ENCODE measurements at places on chromosomes 5 and 9. TPM values are rescaled to one million over a fixed set of nuclear protein-coding genes. Genes with fewer than 3 reads are reported as not detected.

Gene DNLZ
- 19.4 TPM for total RNA-seq

GRCh38 chr5:157348049-157348400 lies 82.1 kb downstream of the CYFIP2 start:
- no peak for DNase-seq

Gene NEURL1B
- 0.11 TPM for total RNA-seq

DNA sequence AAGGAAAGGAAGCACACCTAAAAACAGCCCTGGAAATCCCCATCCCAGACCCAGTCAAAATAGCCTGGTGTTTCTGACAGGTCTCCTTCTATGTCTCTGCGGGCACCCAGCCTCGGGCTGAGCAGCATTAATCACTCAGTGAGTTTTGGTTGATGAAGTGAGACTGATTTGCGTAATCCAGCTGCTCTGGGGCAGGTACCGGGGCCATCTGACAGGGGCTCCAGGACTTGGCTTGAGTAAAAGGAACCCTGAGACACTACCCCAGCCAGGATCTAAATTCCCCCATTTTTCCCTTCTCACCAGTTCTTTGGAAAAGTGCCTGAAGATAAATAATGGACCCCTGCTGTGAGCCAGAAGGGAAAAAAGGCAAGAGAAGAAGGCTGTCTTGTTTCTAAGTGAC lies 596 bp downstream of the SLC28A3 start:
- no peak for DNase-seq

DNA sequence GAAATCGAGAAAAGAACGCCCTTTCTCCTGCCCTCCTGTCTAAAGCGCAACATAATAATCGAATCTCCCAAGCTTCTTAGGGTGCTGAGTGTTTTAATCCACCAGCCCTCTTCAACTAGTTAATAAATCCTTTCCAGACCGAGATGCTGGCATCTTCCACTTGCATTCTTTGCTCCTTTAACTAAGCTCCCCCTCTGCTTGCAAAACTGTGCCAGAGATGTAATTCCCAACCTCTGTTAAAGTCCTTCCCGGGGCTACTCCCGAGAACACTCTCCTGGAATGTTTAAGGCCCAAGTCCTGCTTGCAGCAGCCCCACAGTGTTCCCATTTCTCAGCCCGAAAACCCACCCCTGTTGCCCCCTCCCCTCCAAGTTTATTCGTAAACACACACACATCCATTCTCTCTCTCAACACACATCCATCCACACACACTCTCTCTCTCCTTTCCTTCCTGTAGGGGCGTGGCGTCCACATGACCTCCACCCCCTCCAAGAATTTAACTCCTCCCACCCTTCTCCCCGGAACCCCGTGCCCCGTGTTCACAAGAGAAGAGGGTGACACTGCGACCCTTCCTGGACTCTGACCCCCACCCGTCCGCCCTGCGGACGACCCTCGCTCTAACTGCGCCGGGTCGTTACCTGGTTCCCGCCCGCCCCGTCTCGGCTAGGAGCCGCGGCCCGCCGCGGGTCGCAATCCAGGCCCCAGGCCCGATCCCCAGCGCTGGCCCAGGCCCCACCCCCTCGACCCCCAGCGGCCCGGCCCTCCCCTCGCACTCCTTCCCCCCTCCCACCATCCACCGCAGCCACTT lies 7.0 kb upstream of the MGAT1 start:
- DNase-seq = peak; percentile 89

Gene ST8SIA4
- 2.0 TPM for total RNA-seq

DNA sequence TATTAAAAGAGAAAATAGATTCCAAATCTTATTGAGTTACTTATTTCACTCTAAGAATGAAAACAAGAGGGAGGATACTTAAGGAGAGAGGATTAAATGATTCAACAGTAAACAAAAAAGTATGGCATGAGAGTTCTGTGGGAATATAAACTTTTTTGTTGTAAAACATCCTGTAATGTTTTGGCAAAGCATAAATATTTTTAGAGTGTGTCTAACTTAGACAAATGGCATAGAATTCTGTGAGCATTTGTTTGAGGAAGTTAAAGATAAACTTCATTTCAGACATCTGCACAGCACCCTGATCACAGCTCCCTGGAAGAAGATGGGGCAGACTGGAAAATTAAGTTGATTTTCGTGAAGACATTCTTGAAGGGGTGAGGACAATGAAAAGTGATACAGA lies 246.8 kb upstream of the HAPLN1 start:
- DNase-seq = no peak

DNA sequence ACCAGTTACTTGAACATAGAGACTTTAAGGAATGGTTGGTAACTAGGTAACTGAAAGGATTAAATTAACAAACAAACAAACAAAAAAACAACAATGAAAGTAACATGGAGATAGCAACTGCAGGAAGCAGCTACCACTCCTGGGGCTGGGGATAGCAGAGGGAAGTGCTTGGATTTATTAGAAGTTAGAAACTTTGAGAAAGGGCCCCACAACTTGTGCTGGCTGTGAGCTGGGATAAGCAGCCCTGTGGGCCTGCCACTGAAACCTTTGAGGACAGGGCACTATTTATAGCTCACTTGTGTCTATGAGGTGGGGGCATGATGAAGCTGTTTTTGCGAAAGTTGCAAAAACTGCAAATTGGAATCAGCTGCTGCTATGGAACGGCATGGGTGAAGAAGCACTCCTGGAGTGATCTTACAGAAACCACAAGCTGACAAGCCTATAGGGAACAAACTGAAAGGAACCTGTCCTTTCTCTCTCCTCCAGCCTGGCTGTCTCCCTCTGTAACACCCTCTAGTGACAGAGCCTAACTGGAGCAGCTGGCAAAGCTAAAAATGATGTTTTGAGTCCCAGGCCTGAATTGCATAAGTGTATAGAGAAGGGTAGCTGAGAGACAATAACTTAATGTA lies 91.4 kb upstream of the RANBP6 start:
- DNase-seq = peak; percentile 63

GRCh38 chr5:143618141-143618540 lies 193.8 kb upstream of the HMHB1 start:
- DNase-seq = no peak

Gene SLC12A7
- 11.6 TPM for total RNA-seq

Gene FBN2
- total RNA-seq = 0.43 TPM

DNA sequence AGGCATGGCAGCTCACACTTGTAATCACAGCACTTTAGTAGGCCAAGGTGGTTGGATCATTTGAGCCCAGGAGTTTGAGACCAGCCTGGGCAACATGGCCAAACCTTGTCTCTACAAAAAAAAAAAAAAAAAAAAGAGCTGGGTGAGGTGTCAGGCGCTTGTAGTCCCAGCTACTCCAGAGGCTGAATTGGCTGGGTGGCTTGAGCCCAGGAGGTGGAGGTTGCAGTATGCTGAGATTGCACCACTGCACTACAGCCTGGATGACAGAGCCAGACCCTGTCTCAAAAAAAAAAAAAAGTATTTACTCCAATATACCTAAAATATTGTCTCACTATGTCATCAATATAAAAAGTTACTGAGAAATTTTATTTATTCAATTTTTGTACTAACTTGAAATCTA lies 2.8 kb downstream of the SCAI start:
- no peak for DNase-seq

GRCh38 chr9:23322392-23322791 lies 503.6 kb downstream of the ELAVL2 start:
- DNase-seq = no peak

DNA sequence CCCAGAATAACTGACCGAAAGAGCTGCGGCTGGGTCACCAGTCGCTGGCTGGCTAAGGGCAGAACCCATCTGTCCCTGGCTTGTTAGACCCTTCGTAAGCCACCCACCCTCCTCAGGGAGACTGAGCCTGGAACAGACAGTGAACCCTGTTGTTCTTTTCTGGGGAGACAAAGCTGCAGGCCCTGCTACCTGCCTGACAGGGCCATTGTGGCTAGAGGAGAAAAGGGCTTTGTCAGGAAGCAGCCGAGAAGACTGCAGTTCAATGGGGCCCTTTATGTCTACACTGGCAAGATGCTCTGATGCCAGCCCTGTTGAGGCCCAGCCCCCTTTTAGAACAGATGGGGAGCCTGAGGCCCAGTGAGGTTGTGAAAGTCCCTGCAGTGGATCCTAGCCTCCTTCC lies 3.7 kb upstream of the NIPAL4 start:
- peak; percentile 87 for DNase-seq

DNA sequence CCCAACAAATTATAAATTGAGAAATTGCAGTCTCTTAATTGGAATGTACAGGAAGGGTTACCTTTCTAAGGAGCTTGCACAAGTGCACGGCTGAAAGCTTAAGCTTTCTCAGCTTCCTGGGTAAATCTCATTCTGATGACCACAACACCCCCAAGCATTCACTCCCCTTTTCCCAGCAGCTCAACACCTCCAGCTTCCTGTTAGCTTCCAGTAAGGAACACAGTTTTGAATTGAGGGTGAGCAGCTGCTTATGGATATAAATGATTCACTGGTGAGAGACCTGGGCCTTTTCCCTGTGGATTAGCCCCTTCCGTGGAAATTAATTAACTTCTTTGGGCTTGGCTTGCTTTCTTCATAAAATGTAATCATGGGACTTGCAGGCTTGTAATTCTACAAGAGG lies 101.2 kb downstream of the SLC28A3 start:
- no peak for DNase-seq

DNA sequence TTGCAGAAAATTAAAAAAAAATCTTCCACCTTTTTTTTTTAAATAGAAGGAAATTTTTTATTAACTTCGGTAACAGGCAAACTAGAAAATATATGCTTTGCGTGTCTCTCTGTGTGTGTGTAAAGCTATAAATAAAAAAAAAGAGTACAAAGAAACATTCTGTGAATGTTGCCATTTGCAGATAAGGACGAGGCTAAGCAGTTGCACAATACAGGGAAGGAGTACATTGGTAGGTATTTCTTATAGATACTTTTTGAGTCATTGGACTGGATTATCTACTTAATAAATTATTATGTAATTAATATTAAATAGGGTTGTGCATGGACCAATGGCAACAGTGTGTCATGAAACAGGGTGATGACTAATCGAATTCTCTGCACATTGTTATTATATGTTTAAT lies 102.4 kb downstream of the CAMK4 start:
- no peak for DNase-seq

DNA sequence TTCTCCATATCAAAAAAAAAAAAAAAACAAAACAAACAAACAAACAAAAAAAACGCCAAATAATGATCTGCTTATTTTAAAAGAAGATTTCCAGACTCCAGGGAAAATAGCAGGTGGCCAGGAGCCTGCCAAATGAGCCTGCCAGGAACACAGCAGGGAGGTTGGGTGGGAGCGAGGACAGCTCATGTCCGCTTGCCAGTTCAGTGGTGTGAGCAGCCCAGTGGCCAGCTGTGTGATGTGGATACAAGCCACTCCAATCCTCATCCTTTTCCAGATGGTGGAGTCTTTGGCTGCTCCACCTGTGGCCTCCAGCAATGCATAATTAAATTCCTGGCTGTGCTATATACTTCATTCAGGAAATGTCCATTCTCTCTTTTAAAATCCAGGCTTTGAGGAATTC lies 1025.1 kb upstream of the C9orf72 start:
- DNase-seq = no peak

- DNase-seq = no peak
Observed at GRCh38 chr9:108786322-108786721, 69.5 kb downstream of the ACTL7B start.

Gene PRDM9
- total RNA-seq = not detected

Gene IFNA2
- not detected for total RNA-seq

DNA sequence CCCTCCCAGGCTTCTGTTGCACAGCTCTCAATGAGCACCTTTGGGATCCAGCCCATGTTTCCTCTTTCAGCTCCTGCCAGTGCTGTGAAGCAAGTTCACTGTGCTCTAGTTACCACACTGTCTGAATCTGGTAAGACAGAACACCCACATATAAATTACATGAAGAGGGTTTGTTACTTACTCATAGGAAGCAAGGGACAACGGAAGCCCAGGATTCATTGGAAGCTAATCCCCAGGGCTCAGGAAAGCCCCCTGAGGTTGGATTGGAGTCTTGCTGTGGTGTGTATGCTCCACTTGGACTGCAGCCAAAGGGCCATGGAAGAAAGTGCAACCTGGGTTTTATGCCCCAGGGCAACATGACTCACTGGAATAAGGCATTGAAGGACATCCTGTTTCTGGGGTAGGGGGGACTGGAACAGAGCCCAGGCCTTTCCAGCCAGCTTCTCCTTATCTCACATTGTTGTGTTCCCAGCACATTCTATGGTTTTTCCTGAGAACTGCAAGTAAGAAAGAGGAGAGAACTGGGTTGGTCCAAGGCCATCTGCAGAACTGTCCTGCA lies 15.6 kb upstream of the CLK4 start:
- DNase-seq = peak; percentile 60

Gene EFNA5
- 1.6 TPM for total RNA-seq

Gene SLC36A1
- total RNA-seq = 6.7 TPM

- DNase-seq = no peak
Observed at GRCh38 chr9:92294297-92294676, 790 bp upstream of the IARS1 start.

GRCh38 chr5:1542781-1543180 lies 19.0 kb upstream of the LPCAT1 start:
- no peak for DNase-seq

- no peak for DNase-seq
Observed at GRCh38 chr5:24632353-24632752, 12.4 kb downstream of the CDH10 start.

Gene IFNA21
- not detected for total RNA-seq

GRCh38 chr5:510521-510920 lies 13.7 kb downstream of the SLC9A3 start:
- DNase-seq = no peak

Gene WNT8A
- not detected for total RNA-seq

Gene MSX2
- 2.0 TPM for total RNA-seq

- peak; percentile 58 for DNase-seq
Observed at GRCh38 chr9:20670395-20670794, 13.7 kb upstream of the FOCAD start.

Gene DEPDC1B
- total RNA-seq = 21.5 TPM

Gene CENPH
- 25.2 TPM for total RNA-seq

Gene MCTP1
- 39.3 TPM for total RNA-seq

DNA sequence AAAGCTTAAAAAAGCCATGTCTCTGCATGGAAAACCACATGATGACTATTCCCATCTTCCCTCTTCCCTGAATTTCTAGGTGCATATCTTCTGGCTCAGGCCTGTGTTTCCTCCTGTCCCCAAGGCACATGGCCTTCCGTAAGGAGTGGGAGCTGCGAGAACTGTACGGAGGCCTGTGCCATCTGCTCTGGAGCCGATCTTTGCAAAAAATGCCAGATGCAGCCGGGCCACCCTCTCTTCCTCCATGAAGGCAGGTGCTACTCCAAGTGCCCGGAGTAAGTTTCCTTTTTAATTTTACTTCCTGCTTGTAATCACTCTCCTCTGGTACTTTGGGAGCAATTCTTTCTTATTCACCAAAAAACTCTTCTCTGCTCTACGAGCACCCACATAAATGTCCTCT lies 83.6 kb downstream of the RFK start:
- DNase-seq = no peak

Gene PCDHA5
- 0.77 TPM for total RNA-seq

Gene HAUS6
- total RNA-seq = 40.9 TPM

DNA sequence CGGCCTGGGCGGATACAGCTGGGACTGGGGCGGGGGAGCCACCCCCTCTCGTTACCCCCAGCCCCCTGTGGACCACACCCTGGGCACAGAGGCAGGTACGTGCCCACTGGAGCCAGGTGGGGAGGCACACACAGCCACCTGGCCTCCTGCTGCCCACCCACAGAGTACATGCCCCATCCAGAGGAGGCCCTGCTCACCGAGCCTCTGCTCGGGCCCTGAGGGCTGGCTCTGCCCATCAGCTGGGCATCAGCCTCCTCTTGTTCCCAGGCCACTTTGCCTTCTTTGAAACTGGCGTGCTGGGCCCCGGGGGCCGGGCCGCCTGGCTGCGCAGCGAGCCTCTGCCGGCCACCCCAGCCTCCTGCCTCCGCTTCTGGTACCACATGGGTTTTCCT lies 6.3 kb downstream of the MAMDC4 start:
- DNase-seq = no peak
